ENCODE measurements at places on chromosomes 11 and 22.

- no peak for DNase-seq
These were observed 848 bp upstream of the PTPRCAP start for GRCh38 chr11:67438158-67438902.

DNA sequence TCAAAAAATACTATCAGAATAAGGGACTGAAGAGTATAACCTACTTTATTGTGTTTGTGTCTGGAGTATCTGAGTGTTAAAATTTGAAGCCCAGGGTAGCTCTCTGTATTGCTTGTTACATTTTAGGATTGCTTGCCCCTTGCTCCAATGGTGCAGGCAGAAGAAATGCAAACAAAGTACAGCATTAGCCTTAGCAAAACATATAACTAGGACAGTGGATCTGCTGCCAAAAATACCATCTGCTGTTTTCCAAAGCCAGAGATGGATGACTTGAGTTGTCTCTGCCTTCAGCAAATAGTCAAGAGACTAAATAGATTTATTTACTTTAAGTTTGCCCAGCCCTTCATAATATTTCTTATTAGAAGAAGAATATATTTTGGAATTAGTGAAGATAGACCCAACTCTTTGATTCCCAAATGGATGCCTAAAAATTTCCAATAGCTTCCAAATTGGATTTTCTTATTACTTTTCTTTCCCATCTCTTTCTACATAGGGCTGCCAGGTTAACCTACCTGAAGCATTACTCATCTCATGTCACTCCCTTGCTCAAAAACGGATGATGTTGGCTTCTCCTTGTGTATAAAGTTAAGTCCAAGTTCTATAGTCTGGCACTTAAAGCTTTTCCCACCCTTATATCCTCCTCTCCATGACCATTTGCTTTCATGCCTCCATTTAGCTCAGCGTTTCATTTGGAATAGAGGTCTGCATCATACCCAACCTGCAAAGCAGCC is 66.3 kb downstream of the LDLRAD3 start:
- no peak for DNase-seq

- no peak for DNase-seq
These were observed 36.6 kb downstream of the RASSF10 start for GRCh38 chr11:13045734-13046133.

DNA sequence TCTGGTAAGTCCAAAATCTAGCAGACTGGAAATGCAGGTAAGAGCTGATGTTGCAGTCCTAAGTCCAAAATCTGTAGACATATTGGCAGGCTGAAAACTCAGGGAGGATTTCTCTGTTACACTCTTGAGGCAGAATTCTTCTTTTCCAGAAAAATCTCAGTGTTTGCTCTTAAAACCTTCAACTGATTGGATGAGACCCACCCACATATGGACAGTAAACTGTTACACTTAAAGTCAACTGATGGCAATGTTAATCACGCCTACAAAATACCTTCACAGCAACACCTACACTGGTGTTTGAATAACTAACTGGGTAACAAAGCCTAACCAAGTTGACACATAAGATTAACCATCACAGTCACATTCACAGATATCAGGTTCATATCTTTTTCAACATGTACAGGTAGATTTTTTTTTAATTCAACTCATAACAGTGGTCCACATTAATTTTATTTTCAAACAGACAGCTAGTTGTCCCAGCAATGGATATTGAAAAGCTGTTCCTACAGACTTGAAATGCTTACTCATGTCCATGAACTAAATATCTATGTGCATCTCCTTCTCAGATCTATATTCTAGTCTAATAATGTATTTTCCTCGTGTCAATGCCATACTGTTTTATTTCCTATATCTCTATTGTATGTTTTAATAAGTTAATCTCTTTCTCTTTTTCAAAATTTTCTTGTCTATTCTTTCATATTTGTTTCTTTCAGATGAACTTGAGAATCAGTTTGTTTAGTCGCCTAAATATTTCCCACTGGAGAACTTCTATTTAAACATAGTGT is 110.1 kb downstream of the TMPRSS5 start:
- DNase-seq = no peak

GRCh38 chr11:71482746-71483364 is 29.9 kb downstream of the NADSYN1 start:
- no peak for DNase-seq

DNA sequence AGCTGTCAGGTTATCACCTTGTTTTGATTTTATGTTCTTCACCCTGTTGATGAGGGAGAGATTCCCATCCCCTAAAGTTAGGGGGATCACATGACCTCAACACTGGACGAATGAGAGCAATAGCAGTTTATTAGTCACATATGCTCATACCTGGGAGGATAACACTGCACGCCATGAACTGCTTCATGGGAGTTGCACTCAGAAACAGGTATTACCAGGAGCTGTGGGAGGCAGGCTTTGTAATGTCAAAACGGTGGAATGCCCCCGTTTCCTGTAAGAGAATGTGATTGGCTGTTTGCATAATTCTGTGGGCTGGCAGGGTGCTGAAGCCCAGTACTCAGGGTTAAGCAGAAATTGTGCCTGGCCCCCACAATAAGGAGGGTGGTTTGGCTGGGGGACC is 3.2 kb upstream of the THY1 start:
- no peak for DNase-seq

DNA sequence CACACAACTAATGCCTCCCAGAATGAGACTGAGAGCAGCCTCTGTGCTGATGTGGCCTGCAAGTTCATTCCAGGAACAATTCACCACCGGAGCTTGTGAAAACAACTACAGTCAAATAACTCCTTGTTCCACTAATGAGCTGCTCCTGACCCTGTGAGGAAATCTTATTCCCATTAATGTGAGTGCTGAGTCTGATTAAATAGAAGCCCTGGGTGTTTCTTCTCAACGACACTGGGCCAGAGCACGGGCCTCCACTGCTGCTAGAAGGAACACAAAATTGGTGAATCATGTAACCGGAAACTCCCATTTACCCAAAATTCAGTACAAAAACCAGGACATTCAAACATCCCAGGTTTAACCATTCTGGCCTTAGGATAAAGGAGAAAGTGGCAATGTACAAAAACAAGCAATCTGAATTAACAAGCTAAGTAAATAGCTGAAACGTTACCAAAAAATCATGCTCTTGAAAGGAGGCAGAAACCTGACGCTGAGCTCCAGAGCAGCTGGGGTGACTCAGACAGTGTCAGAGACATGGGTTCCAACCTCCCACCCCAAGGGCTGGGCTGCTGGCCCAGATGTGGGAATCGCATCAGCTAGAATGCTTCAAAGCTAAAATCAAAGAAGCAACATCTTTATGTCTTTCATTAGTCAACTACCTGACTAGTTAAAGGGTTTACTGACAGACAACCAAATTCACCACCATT is 26.7 kb downstream of the SERGEF start:
- DNase-seq = no peak

DNA sequence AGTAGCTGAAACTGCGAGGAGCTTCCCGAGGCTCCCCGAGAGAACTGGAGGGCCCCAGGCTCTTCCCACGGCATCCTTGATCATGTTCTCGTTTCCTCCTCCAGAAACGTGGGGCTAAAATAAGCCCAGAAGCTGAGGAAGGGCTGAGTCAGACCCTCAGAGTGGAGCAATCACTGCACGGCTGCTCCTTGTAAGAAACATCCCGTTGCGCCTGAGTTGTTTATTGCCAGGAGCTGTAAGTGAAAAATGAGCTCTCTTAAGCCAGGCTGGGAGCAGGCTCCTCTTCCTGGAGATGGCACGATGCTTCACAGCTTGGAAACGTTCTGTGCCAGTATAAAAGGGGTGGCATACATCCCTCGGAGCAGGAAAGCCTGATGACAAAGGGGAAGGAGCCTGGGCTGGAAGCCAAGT is 47.3 kb upstream of the SYN3 start:
- peak; percentile 64 for DNase-seq

DNA sequence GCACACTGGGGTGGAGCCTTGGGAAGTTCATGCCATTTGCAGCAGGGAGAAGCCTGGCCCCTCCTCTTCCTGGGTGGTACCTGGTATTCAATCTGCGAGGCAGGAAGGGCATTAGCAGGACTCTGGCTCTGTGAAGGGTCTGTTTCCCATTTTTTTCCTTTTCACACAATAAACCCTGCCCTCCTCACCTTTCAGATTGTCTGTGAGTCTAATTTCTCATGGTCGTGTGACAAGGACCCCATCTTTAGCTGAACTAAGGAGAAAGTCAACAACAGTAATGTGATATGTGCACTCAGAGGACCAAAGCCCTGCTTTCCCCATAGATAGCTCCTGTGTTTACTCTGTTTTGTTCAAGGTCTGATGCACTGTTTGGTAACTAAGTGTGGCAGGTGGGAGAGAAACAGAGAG is 26.6 kb upstream of the CASP4 start:
- no peak for DNase-seq

DNA sequence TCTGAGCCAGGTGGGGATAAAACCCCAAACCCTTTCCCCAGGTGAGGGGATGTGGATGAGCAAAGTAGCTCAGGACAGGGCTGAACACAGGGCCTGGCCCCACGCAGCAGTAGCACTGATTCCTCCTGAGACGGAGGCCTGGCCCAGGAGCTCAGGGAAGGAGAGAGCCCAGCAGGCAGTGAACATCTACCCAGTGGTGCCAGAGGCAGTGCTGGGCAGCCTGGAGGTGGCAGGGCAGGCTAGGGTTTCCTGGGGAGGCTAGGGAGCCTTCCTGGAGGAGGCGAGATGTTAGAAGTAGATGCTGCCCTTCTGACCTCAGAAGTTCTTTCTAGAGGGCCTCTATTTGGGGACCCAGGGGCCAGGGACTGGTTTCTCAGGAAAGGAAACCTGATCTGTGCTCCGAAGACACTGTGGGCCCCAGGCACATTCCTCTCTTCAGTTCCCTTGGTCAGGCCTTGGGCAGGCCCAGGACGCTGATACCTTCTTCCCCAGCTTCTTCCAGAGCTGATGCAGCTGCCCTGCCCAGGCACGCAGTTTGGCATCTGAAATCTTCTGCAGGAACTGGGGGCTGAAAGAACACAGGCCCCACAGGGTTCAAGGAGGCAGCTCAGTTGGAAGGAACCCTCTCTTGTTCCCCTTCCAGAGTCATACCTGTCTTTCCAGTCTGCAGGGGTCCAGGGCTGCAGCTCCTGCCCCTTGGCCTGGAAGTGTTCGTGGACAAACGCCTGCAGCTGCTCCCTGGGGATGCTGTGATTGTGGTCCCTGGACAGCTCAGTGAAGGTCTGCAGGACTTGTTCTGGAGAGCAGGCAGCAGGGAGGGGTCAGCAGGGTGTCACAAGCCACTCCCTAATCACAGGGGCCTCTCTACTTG is 16.8 kb downstream of the TREH start:
- DNase-seq = no peak

GRCh38 chr11:125423247-125423849 is 72.7 kb downstream of the FEZ1 start:
- no peak for DNase-seq

DNA sequence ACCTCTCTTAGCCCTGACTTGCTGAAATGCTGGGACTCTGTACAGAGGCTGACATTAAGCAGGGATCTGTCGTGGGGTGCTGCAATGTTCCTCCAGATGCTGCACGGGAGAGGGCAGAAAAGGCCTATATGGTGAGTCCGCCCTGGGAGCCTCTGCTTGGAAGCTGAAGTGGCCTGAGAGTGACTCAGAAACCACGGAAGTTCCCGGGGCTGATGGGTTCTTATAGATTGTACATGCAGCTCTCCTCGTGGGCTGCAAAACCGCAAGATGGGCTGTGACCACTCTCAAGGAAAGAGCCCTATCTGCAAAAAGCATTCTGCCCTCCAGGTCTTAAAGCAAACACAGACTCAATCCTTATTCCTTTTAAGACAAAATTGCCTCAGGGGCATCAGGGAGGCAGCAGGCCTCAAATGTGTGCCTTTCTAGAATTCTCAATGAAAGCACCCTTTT is 5.8 kb upstream of the SLC43A3 start:
- DNase-seq = no peak

DNA sequence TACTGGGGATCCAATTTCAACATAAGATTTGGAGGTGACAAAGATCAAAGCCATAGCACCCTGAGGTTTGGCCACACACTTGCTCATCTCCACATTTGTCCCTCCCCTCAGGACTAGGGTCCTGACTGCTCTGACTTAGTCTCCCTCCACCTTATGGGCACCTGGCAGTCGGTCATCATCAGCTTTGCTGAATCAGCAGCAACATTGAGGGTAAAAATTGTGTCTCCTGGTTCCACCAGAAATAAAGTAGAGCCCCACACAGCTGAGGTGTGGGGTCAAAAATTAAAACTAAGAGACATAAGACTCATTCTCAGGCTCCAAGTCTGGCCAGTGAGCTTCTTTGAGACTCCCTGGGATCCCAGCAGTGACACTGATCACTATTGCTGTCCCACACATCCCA is 56.2 kb downstream of the GGTLC2 start:
- no peak for DNase-seq

DNA sequence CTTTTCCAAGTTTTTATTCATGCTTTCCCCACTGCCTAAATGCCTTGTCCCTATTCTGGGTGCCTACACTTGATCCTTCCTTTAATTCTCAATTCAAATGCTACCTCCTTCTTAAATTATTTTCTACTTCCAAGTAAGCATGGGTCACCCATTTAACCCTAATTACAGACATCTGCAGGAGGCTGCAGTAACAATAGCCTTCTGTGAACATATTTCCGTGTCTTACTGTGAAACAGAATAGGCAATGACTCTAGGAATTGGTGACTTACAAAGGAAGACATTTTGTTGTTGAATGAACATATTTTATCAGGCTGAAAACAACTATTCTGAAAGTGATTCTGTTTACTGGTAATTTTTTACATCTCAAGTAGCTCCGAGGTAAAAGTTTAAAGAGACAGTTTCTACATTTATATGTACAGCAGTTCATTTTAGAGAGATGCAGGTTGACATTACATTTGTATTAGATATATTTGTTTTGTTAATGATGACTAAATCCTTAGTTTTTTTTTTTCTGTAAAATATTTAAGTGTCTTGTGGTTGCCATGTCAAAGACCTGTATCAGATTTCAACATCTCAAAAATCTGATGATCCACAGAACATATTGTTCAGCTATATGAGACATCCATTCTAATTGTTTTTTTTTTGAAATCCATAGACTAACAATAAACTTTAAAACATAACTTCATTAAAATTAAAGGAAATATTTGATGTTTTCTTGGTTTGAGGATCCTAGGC is 316.8 kb downstream of the CASP12 start:
- no peak for DNase-seq

DNA sequence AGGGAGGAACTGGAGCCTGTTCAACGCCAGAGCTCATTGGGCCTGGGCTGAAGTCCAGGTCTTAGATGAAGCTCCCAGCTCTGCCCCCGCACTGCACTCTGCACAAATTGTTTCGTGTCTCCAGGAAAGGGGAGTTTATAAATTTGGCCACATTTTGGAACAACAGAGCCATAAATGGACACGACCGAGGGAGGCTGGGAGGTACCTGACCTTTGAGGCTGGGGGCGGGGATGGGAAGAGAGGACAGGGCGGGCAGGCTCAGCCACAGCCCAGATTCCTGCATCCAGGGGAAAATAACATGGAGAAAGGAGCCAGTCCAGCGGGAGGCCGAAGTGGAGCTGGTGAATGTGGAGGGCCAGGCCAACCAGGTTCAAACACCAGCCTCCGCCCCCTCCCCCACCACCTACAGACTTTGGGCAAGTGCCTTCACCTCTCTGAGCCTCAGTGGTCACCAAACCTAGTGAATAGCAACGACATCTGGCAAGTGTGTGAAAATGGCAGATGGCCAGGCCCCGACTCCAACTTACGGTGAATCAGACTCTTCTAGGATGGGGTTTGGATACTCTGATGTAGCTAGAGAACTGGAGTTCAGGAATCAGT is 36.8 kb upstream of the SMTN start:
- DNase-seq = no peak
